ENCODE measurements at places on chromosomes 2 and 18.
A peak's percentile ranks its signal among the peaks of the same experiment; 100 is the strongest.

- DNase-seq = no peak
These were observed 1142.1 kb downstream of the CNTNAP5 start for GRCh38 chr2:125167152-125167551.

- DNase-seq = no peak
These were observed 249.4 kb downstream of the NRXN1 start for GRCh38 chr2:50782543-50782942.

DNA sequence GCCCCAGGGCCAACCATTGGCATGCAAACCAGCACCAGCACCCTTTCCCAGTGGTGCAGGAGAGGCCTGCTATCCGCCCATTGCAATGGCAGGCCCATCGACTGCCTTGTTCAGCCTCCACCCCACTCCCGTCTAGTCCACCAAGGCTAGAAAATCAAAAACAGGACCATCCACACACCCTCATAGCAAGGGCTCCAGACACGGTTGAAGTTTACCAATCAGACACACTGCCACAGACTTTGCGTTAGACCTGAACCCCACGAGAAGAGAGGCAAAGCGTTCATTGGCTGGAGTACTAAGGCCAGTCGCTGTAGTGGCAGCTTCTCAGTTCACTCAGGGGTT, 95.3 kb upstream of the TEX51 start:
- DNase-seq = no peak

DNA sequence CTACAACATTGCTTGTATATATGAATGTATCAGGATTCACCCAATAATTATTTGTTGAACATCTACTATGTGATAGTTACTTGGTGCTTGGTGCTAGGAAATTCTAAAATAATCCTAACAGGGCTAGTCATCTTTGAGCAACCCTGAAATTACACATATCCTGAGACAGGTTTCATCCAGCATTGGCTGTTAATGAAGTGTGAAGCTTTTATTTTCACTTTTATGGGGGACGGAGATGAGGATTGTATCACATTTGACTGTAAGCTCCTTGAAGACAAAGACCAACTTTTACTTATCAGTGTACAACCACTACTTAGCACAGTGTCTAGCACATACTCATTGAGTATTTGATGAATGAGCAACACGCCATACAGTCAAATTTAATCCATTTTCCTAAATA, 6.8 kb upstream of the GALM start:
- no peak for DNase-seq

- DNase-seq = peak; percentile 71
These were observed 10.2 kb downstream of the RALB start for GRCh38 chr2:120262761-120263428.

DNA sequence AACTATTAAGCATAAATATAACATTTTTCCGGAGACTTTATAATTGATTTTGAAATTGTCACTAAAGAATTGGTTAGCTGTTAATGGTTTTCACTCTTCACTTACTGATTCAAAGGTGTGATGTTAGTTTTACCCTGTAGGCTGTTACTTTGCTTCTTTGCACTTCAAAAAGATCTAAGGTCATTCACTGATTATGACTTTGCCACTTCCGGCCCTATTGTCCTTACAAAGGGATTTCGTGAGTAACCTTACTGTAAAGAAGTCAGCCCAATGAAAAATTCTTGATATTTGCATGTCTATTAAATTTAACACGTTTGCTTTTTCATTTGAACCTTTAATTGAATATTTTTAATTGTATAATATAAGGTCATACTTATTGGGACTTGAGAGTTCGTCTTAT, 61.4 kb downstream of the GREB1L start:
- DNase-seq = no peak

DNA sequence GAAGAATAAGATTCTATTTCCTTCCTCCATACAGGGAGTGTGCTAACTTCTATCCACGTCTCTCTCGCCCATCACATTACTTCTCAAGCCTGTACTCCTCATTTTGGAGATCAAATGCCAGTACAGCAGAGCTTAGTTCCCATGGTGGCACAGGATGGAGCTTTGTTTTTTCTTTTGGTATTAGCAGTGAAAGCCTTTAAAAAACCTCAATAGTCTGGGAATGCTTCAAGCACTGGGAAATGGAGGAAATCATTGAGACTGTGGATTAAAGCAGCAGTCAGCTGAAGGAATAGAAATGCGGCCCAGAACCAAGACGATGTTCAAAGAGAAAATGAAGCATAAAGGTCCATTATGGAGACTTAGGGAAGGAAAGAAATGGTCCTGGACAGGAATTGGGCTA, 102.3 kb downstream of the NRXN1 start:
- no peak for DNase-seq

DNA sequence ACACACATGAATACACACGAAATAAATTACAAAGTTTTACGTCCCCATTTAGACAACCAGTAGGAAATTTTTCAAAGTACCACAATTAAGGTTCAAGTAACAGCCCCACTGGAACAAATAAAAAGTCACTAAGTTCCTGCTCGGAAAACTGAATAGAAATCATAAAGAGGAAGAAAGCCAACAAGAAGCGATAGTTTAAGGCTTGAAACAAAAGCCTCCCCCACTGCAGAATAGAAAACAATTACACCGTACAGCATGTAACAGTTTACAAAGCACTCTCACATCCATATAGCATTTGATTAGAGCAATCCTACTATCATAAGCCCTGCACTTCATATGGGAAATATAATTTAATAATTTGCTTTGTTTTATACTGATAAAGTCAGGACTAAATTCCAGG, 15.5 kb downstream of the KLF7 start:
- no peak for DNase-seq

DNA sequence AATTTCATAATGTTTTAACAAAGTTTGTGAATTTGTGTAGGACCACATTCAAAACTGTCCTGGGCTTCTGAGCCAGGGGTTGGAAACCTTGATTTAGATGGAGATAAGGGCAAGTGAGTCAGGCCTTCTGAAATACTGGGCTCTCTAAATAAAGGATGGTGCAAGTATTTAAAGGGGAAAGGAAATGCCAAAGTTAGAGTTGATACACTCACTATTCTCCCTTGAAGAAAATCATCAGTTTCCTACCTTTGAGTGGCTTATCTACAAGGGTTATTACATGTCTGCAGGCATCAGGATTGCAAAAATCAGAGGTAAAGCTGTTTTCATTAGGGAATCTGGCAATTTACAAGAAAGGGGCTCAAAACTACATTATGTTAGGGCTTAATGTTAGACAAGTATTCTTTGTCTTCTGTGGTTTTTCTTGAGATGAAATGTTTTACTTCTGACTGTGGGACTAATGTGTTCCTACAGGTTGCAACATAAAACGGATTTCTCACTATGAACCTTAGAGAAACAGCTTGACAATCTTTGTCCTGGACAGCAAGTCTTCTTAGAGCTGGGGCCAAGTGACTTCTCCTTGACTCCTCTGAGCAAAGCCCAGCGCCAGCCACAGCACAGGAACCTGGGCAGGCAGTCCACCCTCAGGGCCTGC, 31.1 kb downstream of the RNU4ATAC start:
- no peak for DNase-seq

DNA sequence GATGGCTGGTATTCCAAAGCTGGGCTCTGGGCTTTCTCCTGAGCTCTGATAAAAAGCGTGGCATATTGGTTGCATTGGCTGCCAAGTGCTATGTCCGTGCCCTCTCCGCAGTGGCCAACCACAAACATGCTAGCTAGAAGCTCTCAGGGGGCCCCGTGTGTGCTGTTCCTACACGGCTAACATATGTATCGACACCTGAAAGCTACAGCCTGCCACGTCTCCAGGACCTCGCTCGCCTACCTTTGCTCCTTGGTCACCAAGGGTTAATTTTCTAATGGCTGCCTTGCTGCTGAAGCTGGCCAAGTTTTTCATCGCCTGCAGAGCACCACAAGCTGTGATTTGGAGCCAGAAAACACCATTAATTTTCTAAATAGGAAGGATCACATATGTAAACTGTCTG, 888.4 kb downstream of the BCL11A start:
- DNase-seq = no peak

DNA sequence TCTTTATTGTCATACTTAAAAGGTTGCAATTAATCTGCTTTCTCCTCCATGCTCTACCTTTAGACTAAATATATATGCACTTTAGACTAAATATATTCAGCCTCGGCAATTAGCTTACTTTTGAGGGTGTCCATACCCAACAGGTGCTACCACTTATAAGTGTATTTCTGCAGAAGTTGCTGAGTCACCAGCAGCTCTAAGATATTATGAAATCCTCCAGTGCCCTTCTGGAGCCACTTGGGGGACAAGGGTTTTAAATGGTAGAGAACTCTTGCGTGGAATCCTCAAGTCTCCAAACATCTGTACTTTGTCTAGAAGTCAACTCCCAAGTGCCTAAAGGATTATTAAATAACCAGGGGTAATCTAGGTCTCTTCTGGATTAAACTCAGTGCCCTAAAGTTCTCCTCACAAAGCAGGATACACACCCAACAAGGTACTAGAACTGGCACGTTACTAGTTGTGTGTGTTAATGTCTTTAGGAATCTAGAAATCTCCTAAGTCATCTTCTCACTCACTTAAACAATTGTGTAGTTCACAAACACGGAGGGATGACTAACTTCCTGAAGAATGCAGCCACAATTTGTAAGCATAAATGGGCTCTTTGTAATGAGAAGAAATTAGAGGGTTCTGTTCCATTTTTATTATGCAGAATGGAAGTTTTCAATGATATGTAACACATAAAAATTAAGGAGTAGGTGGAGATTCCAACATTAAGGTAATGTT, 159.7 kb downstream of the CD226 start:
- DNase-seq = no peak

GRCh38 chr2:32358111-32358482, 1.3 kb downstream of the BIRC6 start:
- peak; percentile 47 for DNase-seq

DNA sequence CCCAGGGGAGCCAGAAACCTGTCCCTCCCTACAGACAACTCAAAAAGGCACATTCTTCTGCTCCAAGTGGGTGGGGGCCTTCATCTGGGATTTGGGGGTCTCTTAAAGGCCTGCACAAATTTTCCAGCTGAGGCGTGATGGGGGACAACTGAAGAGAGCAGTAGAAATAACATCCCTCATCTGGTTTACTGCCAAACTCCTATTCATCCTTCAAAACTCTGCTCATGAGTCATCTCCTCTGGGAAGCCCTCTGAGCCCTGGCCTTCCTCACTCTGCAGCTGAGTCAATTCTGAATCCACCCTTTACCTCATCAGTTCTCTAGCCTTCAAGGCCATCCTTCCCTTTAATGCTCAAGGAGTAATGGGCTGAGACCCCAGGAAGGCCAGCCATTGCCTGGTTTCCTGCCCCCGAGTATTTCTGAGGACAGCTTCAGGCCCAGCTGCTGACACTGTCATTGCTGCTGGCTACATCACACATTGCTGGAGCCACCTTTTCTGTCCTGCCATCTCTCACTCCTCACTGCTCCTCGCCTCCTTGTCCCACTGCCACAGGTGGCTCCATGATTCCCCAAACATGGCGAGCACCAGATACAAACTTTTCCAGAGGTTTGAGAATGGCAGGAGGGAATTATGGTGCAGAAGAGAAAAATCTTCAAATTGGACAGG, 32.2 kb upstream of the GLI2 start:
- no peak for DNase-seq

GRCh38 chr2:209806318-209806717, 34.7 kb downstream of the UNC80 start:
- no peak for DNase-seq

- no peak for DNase-seq
These were observed 75.6 kb upstream of the RFX8 start for GRCh38 chr2:101550555-101550954.
